Stimulated activated naive CD8-positive, alpha-beta T cell treated with anti-CD3 and anti-CD28 coated beads, Interleukin-15, Interleukin-2, amounts not matched to agents 100 U/mL and 50 U/mL, for 24 hours (primary cell): ENCODE measurements at places on chromosomes 5 and 9.

- DNase-seq, result no peak
Observed at GRCh38 chr5:150641824-150642566, 1.5 kb downstream of the SYNPO start.

DNA sequence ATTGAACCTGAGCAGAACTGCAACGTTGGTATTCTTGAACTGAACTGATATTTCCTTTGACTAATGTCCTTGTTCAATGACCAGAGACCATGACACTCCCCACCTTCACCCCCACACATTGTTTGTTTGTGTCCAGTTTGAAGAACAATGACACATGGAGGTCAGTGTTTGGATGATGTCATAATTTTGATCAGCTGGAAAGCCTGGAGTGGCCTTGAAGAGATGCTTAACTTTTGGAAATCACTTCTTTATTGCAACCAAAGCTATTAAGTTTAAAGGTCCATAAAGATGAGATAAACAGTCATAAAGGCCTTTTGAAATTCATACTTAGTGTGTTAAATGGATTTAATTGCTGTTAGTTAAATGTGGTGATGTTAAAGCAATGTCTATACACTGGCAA is 92.7 kb downstream of the TMC1 start:
- no peak for DNase-seq

GRCh38 chr9:35618854-35619799 is 914 bp upstream of the CD72 start:
- DNase-seq, result peak; percentile 80

- no peak for DNase-seq
Observed at GRCh38 chr5:179619776-179620175, 3.7 kb downstream of the HNRNPH1 start.

GRCh38 chr5:135828782-135829127 is 5.7 kb upstream of the SLC25A48 start:
- DNase-seq, result no peak

- DNase-seq, result no peak
Observed at GRCh38 chr5:56018832-56019231, 24.1 kb upstream of the IL6ST start.

GRCh38 chr5:109404428-109404960 is 5.3 kb downstream of the PJA2 start:
- DNase-seq, result no peak

DNA sequence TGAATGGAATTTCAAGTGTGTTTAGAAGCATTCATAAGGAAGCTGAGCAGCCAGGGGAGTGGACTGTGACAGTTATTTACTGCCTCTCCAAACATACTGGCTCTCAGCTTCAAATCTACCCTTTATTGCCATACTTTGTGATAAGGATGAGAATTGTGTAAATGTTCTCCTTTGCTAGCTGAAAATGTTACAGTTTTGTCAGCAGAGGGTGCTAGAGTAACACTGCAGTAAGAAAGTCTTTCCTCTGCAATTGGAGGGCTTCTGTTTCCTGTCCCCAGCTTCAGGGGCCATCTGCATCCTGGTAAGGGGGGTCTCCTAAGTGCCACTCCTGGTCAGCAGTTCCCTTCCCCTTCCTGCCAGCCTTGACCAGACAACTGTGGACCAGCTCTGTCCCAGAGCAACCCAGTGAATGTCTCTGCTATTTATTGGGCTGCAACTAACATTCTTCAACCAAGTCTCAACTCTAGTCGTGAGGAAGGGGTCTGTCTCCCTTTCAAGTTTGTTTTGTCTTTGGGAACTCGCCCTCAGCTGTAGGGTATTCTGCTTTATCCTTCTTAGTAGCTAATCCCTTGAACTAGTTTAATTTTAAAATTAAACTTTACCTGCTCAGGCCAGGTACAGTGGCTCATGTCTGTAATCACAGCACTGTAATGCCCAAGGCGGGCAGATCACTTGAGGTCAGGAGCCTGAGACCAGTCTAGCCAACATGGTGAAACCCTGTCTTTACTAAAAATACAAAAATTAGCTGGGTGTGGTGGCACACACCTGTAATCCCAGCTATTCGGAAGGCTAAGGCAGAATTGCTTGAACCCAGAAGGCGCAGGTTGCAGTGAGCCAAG is 45.3 kb downstream of the RAPGEF6 start:
- DNase-seq, result no peak

GRCh38 chr5:178561746-178562264 is 28.4 kb downstream of the COL23A1 start:
- DNase-seq, result no peak

DNA sequence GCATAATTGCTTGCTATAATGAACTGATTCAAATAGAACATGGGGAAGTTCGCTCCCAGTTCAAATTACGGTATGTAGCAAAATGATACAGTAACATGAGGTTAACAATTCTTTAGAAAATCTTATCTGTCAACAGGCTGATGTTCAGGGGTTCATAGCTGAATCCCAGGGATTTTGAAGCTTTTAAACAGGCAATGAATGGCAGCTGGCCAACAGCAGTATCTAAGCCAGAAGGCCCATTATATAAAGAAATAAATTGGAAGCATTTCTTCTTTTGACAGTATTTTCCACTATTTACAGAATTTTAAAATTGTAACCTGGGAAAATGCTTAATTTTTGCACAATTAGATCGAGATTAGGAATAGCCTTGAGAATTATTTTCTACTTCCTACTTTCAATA is 126.8 kb downstream of the PDE8B start:
- no peak for DNase-seq

- no peak for DNase-seq
Observed at GRCh38 chr5:59069438-59070079, 486.7 kb downstream of the RAB3C start.

- DNase-seq, result peak; percentile 76
Observed at GRCh38 chr5:150656191-150657132, 4.6 kb upstream of the MYOZ3 start.

DNA sequence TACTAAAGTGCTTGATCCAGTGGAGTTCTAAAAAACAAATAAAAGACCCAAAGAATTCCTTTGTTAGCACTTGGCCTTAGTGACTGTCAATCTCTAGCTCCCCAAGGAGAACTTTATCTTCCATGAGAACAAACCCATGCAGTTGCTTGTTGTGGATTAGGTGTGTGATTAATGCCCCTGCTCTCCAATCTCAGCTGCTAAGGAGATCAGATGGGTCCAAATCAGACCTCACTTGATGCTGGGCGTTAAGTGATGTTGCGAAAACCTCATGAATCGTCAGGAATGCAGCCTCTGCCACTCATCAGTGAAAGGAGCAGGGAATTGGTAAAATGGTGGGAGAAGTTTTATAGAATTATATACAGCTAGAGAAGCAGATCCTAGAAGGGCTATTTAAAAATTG is 133.7 kb downstream of the DMAC1 start:
- DNase-seq, result no peak

DNA sequence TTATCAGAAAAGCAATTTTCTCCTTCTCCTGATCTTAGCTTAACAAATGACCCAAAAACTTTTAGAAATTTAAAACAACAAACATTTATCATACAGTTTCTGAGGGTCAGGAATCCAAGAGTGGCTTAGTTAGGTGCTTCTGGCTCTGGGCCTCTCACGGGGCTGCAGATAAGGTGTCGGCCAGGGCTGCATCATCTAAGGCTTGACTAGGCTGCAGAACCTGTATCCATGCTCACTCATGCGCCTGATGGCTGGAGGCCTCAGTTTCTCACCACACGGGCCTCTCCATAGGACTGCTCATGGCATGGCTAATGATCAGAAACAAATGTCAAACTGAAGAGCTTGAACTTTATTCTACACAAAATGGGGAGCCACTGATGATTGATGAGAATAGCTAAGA is 210.0 kb downstream of the SEC61B start:
- no peak for DNase-seq

GRCh38 chr9:89360465-89360864 is 42.2 kb downstream of the SECISBP2 start:
- peak; percentile 1 for DNase-seq

DNA sequence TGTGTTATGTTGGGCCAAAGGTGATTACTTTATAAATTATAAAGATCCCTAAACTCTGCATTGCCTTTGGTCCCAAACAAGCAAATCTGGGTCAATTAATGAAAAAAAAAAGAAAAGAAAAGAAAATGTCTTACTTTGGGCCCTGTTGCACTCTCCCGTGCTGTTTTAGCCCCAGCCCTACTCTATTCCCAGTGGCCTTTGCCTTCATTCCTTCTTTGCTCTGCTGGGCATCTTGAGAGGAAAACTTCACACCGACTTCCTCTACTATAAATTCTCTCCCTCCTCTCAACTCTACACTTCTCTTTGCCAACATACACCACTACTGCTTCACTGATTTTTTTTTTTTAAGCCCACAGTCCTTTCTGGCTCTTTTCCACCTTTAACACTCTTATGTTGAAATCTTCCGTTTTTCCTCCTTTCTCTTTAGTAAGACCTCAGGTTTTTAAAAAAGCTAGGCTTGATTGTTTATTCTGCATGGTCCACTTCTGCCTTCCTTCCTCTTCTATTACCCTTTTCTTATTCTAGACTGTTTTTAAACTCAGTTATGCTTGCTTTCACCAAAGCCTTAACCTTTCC is 4.5 kb upstream of the MSMP start:
- no peak for DNase-seq

- no peak for DNase-seq
Observed at GRCh38 chr5:147565524-147565923, 55.7 kb upstream of the DPYSL3 start.

DNA sequence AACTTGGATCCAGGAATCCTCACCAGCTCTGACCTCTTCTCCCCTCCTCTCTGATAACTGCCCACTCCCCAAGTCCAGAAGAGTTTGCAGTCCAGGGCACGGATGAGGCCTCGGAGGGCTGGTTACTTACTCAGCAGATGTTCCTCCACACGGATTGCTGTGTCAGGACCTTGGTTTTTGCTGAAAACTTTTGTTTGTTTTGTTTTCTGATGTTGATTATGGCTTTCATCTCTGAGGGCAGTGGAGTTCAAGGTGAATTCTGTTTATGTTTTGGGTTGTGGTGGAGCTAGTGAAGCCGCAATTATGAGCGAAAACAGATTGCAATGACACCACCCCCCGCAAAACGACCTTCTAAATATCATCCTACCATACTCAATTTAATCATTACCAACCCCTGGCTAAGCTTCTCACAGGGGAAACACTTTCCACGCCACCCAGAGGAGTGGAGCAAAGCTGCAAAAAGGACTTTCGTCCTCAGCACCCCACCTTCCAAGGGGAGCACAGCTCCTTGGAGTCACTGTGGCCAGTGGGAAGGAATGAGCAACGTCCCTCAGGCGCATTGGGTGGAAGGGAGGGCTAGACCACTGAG is 92.7 kb upstream of the SAP30L start:
- DNase-seq, result no peak

DNA sequence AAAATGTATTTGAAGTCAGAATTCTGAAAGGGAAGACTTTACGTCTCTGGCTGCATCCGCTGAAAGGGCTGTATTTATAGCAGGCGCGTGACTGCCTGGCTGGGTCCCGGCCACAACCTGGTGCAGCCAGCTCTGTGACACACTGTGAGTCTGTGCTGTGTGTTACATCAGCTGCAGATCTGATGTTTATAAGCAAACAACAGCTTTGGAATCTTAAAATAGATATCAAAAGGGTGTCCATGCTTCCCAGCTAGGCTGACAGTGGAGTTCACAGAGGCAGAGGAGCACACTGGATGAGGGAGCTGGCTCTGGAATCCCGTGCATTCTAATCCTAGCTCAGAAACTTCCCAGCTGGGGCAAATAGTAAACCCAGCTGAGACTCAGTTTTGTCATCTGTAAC is 433.4 kb upstream of the BRINP1 start:
- no peak for DNase-seq

- no peak for DNase-seq
Observed at GRCh38 chr5:141359790-141360426, at the start of gene PCDHGB2. PCDHGB2 (plus strand) TSS chr5:141359994; CDS start chr5:141360136, 142 bp downstream.

- DNase-seq, result no peak
Observed at GRCh38 chr9:20212806-20213205, 409.5 kb downstream of the MLLT3 start.

DNA sequence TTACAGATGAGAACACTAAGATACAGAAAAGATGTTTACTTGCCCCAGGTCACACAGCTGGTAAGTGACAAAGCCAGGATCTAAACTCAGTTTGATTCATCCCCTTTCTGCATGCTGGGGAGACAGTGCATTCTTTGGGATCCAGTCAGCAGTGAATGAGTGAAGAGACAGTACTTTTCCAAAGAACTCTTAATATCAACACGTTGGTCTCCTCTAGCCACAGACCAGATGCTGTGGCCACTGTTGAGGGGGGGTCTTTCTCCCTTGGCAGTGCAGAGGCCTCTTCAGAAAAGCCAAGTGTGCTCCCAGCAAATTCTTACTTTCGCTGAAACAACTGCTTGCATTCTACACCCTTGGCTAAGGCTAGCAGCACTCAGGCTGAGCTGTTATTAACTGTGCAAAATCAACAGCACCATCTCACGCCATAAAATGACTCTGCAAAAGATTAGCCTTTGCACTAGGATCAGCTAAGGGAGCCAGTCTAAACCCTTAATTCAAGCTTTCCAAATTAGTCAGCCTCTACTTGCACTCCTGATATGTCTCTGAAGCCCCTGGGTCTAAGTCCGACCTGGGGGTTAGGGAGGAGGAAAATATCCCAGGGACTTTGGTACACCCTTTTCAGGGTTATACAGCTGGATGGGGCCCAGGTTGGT is 4.8 kb upstream of the TMEM171 start:
- no peak for DNase-seq

DNA sequence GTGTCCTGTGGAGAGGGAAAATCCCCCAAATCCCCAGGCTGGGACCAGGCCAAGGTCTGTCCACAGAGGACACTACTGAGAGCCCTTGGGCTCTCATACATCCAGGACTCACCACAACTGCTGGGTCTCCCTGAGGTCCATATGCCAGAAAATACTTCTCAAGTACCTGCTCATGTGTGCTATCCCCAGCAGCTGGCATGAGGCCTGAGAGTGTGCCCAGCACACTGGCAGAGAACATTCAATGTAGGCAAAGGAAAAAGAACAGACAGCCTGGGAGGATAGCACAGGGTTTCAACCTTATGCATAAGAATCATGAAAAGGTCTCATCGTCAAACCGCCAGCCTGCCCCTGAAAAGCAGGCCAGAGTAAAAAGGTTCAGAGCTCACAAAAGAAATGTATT is 154.1 kb upstream of the TAS2R1 start:
- DNase-seq, result no peak

- no peak for DNase-seq
Observed at GRCh38 chr9:83198371-83198770, 135.4 kb upstream of the RASEF start.
